ENCODE measurements at places on chromosomes 4 and X.

DNA sequence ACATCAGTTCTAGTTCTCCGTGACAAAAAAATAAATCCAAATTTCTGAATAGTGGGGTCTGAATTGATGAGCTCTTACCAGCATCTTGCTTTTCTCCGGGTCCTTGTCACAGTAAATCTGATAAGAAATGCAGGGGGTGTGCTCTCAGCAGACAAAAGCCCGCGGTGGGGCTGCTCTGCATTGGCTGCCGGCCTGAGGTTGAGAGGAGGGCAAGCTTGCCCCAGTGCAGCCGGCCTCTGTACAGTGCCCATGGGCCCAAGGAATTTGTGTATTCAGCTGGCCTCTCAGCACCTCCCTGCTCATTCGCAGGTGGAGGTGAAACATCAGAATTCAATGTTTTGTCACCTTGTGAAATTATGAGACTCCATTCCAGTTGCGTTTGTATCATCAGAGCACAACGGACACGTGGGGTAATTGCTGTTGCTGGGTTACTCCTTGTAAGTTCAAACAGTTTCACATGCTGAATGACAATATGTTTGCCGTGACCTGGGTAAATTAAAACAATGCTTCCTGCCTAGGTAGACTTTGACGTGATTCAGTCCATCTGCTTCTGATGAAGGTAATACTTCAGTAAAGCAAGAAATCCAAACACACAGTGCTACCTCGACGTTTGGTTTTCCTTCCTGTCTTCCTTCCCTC is 596.4 kb downstream of the MID1IP1 start:
- DNase-seq = no peak

- no peak for DNase-seq
Observed at GRCh38 chr4:40937140-40937725, 187.5 kb downstream of the NSUN7 start.

GRCh38 chr4:67871867-67872266 is 11.9 kb downstream of the TMPRSS11D start:
- DNase-seq = peak; percentile 61

DNA sequence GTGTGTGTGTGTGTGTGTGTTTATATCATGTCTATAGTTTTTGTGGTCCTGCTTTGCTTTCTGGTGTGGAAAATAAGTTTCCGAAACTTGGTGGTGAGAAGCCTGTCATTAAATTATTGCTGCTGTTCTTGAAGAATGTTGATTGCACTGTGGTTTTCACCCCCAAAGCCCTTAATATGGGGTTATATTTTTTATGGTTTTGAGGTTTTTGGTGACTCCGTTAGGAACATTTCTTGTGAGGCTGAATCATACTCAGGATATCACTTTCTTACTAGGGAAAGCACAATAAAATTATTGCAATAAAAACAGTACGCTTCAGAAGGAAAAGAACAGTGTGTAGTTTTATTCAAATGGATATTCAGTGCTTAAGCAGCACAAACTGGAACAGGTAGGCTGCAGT is 539.1 kb upstream of the MAGEB18 start:
- DNase-seq = no peak

- peak; percentile 85 for DNase-seq
Observed at GRCh38 chr4:80538276-80538926, 202.9 kb downstream of the CFAP299 start.

- DNase-seq = no peak
Observed at GRCh38 chr4:91226867-91227266, 1076.9 kb upstream of the GRID2 start.

GRCh38 chrX:100294965-100295364 is 115.1 kb downstream of the PCDH19 start:
- DNase-seq = no peak

DNA sequence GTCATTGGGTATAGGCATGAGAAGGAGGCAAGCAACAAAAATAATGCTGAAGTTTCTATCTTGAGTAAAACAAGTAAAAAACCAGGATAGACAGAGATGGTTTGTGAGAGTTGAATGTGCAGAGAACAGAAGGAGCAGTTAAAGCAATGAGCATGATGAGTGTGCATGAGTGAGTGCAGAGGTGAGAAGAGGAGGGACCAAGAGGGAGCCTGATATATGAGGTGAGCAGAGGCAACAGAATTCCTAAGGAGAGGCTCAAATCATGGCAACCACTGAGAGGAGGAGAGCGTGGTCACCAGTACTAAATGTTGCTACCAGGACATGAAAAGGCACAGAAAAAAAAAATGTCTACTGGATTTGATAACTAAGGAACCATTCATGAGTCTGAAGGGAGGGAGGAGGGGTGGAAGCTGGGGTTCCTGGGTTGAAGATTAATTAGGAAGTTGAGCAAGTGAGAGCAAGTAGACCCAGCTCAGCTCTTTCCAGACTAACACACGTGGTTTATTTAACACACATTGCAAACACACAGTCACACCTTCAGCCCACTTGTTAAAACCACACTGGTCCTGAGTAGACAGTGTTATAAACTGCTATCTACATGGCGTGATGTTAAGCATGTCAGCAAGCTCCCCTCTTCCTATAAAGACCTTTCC is 69.0 kb upstream of the IQCM start:
- no peak for DNase-seq

GRCh38 chr4:77308843-77309242 is 151.8 kb downstream of the CCNG2 start:
- peak; percentile 35 for DNase-seq

DNA sequence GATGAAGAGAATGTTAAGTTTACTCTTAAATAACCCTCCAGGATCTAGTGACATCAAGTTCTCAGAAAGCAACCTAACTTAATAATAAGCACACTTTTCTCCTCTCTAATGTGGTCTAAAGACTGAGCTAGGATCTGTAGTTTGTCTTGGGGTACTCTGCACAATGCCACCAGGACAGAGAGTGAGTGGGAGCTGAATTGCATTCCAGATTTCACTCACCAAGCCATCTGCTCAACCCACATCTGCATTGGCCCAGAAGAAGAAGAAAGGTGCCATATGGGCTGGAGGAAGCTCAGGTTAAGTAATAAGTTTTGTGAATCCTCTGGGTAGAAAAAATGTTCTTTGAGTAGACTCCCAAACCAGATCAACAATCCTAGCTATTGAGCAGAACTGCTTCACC is 384.6 kb downstream of the PPP3CA start:
- no peak for DNase-seq

GRCh38 chr4:151029537-151029936 is 14.5 kb upstream of the LRBA start:
- DNase-seq = no peak

GRCh38 chr4:125735102-125735501 is 420.3 kb downstream of the FAT4 start:
- DNase-seq = peak; percentile 86

GRCh38 chrX:150569155-150569477 is 695 bp downstream of the MTM1 start:
- peak; percentile 43 for DNase-seq

- DNase-seq = no peak
Observed at GRCh38 chr4:75042601-75043208, 109.8 kb downstream of the PARM1 start.

- DNase-seq = no peak
Observed at GRCh38 chr4:24934311-24934710, 21.5 kb upstream of the CCDC149 start.

DNA sequence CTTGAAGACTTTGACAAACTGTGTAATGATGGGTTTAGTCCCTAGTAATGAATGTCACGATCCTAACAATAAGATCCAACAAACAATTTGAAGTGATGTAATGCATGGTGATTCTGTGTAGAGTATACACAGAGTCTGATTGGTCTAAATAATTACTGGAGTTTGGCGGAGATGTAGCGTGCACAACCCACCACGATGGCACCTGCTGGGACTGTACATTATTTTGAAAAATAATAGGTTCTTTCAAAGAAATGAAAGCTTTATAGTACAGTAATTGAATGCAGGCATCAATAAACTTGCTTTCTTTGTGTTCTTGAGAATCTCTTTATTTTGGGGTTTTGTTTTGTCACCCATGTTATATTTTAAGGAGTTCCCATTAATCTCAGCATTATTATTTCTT is 902.2 kb upstream of the PCDH7 start:
- no peak for DNase-seq

DNA sequence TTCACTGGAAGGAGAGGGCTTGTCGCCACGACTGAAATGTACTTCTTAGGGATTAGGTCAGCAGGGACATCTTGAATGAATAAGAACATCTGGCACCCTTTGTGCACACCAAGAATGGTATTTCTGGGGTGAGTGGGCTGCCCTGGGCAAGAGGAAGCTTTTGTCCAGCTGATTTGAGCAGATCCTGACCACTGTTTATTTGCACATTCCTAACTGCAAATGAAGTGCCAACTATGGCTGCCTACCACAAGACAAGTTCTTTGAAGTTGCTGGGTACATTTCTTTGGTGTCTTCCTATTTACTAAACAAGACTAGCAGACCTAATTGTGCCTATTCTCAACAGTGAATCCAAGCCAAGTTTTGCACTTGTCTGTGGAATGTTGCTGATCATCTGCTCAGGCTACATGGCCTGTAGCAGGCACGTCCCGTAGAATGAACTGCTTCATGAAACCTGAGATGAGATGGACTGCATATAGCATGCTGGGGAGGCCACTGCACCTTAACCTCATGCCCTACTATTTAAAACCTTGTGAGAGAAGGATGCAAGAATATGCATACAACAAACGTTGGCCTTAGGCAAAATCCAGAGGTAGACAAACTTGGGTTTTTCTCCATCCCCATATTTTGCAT is 45.0 kb downstream of the PIR start:
- DNase-seq = peak; percentile 54

DNA sequence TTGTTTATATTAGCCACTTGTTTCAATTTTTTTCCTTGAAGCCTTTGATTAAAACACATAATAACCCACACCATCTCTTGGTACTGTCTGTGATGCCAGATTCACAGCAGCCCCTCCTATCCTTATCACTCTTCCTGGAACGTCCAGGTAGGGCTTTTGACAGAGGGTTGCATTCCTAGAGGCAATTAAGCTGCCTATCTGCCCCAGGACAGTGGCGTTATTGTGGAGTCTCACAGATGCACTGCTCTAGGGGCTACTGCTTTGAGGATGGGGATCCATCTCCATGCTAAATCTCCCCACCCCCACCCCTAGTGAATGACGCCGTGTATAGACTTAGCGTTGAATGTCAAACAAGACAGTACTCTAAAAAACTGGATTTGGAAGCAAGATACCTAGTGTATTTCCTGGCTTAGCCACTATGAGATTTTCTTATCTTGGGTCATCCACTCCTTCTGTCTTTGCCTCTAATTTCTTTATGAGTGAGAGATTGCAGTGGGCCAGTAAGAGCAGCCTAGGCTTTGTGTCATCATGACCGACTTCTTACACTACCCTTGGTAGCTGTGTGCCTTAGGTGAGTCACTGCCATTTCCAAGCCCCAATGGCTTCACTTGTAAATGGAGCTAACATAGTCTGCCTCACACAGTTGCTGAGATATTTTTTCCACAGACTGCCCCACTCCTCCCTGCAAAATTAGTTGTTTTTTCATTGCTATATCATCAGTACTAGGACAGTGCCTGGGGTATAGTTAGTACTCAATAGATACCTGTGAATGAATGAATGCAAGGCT is 90.9 kb downstream of the EGF start:
- DNase-seq = no peak

GRCh38 chr4:825063-825970 is 612 bp downstream of the CPLX1 start:
- DNase-seq = no peak

DNA sequence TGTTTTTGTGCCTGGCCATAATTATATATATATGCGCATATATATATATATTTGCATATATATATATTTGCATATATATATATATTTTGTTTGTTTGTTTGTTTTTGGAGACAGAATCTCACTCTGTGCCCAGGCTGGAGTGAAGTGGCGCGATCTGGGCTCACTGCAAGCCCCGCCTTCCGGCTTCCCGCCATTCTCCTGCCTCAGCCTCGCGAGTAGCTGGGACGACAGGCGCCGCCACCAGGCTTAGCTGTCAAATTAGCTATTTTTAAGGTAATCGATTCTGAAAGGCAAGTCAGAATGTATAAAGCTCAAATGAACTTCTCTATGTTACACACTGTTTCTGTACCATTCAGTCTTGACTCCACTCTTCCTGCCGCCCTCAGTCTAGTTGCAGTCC is 273.3 kb downstream of the TRIML1 start:
- no peak for DNase-seq

DNA sequence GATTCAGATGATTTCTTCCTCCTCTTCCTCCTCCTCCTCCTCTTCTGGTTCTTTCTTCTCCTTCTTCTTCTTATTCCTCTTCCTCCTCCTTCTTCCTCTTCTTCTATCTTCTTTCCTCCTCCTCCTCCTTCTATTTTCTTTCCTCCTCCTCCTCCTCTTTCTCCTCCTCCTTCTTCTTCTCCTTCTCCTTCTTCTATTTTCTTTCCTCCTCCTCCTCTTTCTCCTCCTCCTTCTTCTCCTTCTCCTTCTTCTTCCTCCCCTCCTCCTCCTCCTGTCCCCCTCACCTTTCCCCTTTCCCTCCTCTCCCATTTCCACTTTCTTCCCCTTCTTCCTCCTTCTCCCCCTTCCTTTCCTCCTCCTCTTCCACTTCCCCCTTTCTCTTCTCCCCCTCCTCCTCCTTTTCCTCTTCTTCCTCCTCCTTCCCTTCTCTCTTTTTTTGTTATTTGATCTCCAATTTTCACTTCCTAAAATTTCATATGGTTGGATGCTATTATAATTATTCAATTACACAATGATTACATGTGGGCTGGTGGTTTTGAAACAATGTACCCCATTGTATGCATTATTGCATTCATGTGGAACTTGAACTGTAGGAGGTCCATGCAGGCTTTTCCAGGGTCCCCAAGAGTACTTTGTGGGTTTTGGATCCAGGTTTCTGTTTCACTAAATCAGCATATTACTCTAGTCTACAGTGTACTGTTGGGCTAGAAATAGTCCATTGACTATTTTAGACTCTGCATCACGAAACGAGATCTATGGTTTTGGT is 68.1 kb downstream of the SORBS2 start:
- no peak for DNase-seq

- DNase-seq = peak; percentile 77
Observed at GRCh38 chr4:26288355-26288909, 32.4 kb upstream of the RBPJ start.

DNA sequence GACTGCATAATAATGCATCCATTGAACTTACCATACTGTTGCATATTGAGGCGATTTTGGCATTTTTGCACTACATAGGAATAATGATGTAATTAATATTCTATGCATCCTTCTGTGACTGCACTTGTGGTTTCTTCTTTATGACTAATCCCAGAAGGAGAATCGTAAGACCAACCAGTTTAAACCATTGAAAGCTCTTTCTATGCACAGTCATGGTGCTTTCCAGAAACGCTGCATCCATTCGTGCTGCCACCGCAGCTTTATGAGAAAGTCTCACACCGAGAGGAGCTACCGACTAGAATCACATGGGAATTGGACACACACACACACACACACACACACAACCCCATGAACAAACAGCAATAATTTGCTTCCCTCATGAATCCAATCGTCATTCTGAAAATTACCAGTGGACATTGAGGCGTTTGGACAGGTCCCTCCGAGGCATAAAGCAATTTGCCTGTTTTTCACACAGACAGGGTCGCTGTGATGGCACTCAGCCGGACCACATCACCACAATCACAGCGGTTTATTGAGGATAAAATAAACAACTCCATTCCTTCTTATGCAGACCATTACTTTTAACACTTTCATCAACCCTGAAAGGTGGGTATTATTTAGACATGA is 64.2 kb downstream of the PACRGL start:
- peak; percentile 28 for DNase-seq

GRCh38 chrX:109274806-109275205 is 207.1 kb downstream of the GUCY2F start:
- no peak for DNase-seq
